ENCODE measurements at places on chromosomes 16 and 17. TPM values are rescaled to one million over a fixed set of nuclear protein-coding genes. Genes with fewer than 3 reads are reported as not detected.

Gene SLC38A8
- not detected for total RNA-seq

Gene EMC6
- 34.8 TPM for total RNA-seq

DNA sequence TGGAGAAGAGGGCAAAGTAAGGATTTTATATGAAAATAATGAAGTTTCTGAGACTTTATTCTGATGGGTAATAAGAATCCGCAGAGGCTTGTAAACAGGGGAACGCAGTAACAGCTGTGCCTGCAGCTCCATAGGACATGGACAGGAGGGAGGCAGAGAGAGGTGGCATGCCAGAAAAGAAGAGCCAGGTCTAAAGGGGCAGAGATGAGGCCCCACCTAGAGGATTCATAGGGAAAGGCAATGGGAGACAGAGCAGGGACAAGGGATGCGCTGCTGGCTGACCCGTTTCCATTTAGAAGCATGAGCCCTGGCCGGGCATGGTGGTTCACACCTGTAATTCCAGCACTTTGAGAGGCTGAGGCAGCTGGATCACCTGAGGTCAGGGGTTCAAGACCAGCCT lies 340.3 kb upstream of the CDH5 start:
- DNase-seq: no peak

DNA sequence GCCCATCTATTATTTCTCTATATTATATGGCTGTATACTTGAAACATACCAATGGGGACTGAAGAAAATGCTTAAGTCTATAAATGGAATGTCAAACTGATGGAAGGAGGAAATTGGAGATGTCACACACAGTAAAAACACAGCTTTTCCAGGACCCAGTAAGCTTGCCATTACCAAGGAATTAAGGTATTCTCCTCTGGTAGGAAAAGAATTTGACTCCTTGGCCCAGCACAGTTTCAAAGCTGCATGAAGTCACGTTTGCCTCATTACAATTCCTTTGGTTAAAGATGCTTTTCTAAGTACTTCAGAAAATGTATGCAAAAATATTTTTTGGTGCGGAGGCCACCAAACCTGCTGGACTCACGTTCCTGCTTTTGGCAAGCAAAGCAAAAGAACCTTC lies 48.5 kb downstream of the CDH13 start:
- no peak for DNase-seq

DNA sequence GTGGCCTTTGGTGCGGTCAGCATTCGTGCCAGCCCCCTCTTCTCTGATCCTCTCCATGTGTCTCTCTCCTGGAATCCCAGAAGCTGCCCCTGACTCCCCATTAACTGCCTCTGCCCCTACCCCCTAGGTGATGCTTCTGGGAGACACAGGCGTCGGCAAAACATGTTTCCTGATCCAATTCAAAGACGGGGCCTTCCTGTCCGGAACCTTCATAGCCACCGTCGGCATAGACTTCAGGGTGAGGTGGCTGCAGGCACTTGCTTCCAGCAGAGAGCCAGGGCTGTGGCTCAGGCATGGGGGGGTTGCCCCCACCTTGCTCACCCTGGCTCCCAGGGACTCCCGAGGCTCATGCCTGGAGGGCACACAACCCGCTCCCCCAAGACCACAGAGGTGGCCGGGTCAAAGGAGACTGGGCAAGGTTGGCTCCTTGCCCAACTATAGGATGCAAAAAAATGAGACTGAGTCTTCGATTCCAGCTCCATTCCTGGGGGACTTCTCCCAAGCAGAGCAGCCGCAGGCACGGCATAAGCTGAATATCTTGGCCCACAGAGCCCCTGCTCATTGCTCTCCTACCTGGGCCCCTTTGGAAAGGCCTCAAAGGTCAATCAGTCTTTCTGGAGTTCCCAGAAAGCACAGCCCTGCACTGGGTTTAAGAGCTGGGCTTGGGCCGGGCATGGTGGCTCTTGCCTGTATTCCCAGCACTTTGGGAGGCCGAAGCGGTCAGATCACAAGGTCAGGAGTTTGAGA lies 3.8 kb downstream of the RAB37 start:
- DNase-seq: no peak

- DNase-seq: no peak
Observed at GRCh38 chr16:29231244-29231643, 175.3 kb downstream of the NPIPB11 start.

DNA sequence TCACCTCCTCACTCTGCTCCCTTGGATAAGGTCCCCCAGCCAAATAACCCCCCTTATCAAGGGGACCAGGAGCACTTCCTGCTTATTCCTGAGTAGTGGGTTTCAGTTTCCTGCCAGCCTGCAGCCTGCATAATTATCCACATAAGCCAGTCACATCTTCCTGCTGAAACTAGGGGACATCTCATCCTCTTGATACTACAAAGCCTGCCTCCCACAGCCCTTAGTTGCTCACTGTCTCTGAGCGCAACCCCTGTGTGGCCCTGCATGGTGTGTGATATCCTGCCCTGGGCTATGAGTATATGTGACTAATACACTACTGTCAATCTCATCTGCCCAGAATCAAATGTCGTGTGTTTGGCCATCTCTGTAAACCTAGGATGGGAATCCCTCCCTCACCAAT lies 8.0 kb upstream of the XYLT2 start:
- no peak for DNase-seq

Measured in activated CD4-positive, alpha-beta T cell treated with anti-CD3 and anti-CD28 coated beads, Interleukin-2, amount 10 ng/mL, durations not matched to agents 7 days and 5 days (primary cell).